Right forelimb (tissue), 1 donor: ENCODE measurements at places on chromosomes 4 and X.

DNA sequence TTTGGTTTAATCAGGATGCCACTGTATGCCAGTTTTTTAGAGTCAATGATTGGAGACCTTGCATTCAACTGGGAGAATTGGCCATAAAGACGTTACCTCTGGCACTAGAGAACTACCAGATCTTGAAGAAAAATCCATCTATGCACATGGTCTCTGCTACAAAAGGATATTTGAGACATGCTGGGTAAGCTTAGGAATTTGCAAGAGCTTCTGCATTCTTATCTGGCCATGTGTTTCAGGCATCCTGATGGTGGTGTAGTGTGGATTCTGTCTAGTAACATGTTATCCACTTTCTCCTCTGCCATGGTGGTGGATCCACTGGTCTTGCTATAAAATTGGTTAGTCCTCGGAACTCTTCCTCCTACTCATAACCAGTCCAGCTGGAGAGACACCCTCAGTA, 185.3 kb upstream of the WDFY3 start:
- DNase-seq = peak; percentile 40

GRCh38 chr4:4761128-4761982, 98.1 kb upstream of the MSX1 start:
- DNase-seq = peak; percentile 37

DNA sequence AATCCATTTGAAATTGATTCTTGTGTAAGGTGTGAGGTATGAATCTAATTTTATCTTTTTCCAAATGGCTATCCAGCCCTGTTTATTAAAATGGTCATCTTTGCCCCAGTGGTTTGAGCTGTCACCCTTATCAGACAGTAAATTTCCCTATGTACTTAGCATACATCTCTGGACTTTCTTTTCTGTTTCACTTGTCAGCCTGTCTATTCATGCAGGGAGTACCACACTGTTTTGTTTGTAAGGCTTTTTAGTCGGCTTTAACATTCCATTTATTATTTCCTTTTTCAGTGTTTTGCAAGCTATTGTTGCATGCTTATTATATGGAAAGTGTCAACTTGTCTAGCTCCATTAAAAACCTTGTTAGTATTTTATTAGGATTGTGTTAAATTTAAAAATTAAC, 155.8 kb downstream of the STAG2 start:
- DNase-seq = no peak

- no peak for DNase-seq
Measured at GRCh38 chr4:145829629-145830395, 108.8 kb downstream of the ZNF827 start.

- peak; percentile 65 for DNase-seq
Measured at GRCh38 chrX:11665168-11666111, at the start of gene ARHGAP6. ARHGAP6 (minus strand) TSS chrX:11665920; CDS start chrX:11664828, 1,092 bp downstream.

GRCh38 chr4:68589790-68590189, 13.7 kb upstream of the UGT2B17 start:
- DNase-seq = no peak

DNA sequence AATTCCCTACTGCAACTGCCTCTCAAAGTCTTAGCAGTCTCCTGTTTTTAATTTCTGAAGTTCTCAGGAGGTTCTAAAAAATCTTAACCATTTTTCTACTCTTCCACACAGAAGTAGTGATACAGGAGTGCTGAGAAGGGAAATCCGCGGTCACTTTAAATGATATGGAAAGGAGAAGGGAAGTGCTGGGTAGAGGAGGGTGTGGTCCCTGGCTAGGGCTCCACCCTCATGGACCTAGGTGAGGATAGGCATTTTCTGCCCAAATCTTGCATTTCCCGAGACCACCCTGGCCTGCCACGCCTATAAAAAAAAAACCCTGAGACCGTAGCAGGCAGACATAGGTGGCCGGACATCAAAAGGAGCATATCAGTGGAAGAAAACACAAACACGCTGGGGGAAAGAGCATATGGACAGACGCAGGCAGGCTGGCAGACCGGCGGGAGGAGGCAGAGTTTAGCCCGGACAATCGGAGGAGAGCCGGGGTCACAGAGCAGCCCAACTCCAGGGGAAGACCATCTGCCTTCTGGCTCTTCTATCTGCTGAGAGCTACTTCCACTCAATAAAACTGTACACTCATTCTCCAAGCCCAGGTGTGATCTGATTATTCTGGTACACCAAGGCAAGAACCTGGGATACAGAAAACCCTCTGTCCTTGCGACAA, 85.7 kb downstream of the POU3F4 start:
- no peak for DNase-seq

DNA sequence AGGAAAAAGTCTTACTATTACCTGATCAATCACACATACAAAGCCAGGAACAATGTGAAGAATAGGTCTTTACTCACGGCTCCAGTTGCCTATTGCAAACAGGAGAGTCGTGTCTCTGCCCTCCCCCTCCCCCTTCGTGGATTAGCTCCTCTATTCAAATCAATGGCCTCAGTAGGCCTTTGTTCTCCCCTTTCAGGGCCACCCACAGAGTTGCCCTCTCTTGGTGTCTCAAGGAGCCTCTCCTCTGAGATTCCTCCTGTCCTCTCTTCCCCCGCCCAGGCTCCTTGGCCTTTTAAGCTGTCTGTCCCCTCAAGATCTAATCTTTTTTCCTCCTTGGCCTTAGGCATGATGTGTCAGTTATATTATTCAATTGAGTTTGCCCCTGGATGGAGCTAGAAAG, 107.2 kb upstream of the NALF2 start:
- no peak for DNase-seq

DNA sequence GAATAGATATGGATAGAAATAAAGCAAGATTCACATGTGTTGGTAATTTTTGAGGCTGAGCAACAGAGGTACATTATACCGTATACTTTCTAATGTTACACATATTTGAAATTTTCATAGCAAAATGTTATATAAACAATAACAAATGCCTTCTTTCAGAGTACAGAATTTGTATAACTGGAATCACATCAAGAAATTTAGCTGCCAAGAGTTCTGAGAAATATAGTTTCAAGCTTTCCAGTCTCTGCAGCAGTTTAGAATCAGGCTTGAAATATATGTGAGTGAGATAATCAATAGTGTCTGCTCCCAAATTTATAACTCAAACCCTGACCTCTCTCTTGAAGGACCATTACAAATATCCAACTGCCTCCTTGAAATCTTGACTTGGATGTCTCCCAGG, 23.8 kb downstream of the FAM184B start:
- no peak for DNase-seq

DNA sequence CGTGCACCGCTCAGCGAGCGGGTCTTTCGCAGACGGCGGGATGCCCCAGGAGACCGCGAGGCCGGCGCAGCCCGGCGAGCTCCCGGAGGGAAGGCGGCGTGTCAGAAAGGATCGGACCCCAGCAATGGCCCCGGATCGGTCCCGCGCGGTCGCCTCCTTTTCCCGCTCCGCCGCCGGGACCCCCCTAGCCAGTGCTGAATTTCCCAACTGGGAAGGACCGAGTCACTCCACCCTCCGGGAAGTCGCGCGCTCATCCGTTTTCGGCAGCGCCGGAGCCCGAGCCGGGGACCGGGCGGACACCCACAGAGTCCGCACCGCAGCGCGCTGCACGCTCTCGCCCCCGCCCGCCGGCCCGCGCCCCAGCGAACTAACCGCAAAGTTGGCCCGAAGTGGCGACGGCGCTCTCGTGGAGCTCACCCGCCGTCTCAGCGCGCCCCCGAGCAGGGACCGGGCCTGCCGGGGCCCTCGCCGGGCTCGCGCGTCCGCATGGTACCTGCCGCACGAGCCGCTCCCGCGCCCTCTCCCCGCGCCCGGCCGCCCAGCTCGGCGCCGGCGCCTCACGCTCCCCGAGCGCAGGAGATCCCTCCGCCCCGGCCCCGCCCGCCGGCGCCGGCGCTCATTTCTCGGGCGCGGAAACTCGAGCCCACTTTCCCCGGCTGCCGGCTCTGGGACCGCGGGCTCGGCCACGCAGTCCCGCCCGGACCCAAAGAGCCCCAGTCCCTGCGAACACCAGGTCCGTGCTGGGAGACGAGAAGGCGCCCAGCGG, at the start of gene FAT1:
Gene FAT1, minus strand, starts transcription at position 565 of the 766 bp plus-strand sequence. CDS start 14,029 bp downstream, outside the sequence.
- DNase-seq = peak; percentile 89

DNA sequence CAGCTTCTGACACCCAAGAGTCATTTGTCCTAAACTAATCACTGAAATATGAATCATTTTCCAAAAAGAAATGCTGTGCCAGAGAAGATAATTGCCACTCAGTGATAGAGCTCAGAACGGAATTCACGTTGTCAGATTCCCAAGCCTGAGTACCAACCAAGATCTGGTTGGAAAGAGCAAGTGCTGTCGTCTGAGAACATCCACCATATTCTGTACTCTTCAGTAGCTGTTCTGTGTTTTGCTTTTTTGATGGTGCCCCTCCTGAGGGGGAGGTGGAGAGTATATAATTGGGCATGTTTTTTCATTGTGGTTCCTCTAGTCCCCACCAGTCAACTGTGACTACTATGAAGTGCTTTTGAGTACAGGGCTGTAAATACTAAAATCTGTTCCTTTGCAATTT, 13.2 kb downstream of the RUFY3 start:
- no peak for DNase-seq

GRCh38 chrX:153520287-153520917, 3.0 kb downstream of the ATP2B3 start:
- no peak for DNase-seq

DNA sequence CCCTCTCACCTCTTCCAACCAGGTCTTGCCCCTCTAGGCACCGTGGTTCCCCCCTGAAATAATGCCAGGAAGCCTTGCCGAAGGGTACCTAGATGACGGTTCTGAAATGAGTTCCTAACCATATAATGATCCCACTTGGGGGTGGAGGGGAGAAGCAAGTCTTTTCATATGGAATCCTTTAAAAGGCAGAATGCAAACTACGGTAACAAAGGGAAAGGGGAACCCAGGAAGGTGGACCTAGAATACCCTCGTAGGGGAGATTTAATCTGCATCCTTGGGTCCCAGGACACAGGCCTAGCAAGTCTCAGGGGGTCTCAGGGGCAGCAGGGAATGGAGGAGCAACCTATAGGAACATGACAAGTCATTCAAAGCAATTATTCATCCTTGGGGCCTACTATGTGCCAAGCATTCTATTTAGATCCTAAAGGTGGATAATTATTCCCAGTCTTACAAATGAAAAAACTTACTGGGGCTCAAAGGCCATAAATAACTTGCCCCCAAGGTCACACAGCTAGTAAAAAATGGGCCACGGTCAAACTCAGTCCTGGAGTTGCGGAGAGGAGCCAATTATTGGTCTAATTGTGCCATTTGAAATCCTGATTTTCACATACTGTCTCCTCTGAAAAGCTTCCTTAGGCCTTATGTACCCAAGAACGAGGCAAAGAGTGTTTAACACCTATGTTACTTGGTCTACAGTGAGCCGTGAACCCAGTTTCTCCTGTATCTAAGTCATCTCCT, 8.8 kb downstream of the BCOR start:
- DNase-seq = no peak

GRCh38 chr4:138910914-138911336, 104.7 kb upstream of the NOCT start:
- peak; percentile 66 for DNase-seq

DNA sequence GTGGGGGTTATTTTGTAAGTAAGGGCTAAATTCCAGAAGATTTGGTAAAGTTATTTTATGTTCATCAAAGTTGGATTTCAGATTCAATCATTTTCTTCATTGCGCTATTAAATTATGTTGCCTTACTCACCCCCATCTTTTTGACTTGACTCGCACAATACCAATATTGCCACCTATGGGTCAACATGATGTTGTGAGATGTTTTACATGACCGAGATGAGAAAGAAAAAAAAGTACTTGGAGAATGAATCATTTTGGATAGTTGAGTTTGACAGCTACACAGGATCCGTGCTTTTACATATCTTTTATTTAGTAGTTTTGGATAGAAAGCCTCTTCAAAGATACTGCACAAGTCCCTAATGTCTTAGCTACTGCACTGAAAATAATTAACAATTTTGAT, 224.2 kb upstream of the EMCN start:
- no peak for DNase-seq
